ENCODE measurements at places on chromosomes 2 and 18.

GRCh38 chr2:227880460-227880859, 9.0 kb downstream of the DAW1 start:
- no peak for DNase-seq

GRCh38 chr2:217636578-217636977, 366.2 kb downstream of the TNS1 start:
- DNase-seq = no peak

DNA sequence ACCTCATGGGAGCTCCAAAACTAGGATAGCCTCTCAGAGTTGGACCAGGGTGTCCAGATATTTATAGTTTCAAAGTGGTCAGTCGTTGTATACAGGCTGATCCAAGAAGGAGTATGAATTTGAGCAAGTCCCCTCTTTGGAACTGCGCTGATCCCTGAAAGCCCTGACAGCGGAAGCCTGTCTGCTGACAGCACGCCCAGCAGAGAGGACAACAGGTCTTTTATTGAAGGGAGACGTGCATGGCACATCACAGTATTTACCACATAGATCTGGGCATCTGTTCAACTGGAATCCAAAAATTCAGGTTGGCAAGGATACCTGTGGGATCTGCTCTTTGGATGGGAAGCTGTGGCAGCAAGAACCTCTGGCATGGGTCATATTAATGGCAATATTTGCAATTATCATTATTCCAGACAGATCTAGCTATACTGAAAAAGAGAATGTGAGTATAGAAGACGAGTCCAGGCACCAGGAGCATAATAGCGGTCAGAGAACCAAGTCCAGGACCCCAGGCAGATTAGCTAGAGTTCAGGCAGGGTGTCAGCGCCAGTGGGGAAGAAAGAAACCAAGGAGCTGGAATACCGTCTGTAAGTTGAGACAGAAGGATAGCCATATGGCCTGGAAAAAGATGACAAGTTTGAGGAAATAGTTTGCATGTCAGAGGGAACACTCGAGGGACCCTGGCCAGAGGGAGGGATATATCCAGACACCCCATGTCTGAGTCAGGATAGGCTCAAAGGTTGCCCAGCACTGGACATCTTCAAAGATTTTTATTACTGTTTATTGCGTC, 260.4 kb upstream of the FANCL start:
- DNase-seq = no peak

GRCh38 chr18:56235481-56236013, 402.8 kb downstream of the TXNL1 start:
- DNase-seq = no peak

DNA sequence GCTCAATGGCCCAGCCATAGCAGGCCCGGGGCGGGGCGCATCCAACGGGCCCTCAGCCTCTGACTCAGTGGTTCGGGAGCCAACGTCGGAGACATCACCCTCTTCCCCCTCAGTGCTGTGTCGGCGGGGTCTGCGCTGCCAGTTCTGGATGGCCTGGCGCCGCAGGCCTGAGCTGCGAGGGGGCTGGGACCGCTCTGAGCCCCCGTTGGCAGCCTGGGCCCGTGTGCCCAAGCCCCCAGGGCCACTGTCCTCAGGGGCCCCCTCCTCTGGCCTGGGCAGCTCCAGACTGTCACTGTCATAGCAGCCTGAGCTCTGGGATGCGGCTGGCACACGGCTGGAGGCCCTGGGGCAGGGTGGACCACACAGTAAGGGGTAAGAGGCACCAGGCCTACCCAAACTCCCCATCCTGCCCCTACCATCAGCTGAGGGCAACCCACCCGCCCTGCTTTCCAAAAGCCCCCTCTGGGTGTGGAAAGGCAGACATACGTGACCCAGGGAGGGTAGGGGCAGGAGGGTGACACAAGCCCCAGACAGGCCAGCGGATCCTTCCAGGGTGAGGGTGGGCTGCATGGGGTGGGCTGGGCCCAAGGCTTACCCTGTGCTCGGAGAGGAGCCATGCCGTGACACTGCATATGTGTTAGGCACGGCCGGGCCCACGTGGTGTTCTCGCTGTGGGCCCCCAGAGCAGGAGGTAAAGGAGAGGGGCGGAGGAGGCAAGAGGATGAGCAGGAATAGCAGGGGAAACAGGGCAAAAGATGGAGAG, 18.8 kb downstream of the FBXO41 start:
- DNase-seq = no peak

DNA sequence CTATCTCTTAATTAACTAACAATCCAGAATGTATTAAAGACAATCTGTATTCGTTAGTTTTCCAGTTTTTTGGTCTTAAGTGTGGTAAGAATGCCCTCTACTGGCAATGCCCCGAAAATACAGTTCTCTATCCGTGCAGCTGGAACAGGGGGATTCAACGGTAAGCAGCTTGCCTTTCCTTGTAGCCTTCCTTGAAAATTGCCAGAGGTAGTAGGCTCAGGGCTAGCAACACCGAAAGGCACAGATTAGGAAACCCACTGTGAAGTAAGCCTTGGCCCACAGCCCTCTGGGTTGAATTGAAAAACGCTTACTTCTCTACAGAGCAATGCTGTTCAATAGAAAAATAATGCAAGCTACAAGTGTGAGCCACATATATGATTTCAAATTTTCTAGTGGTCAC, 17.1 kb upstream of the VPS4B start:
- no peak for DNase-seq

GRCh38 chr2:109645412-109646184, 31.4 kb downstream of the SOWAHC start:
- no peak for DNase-seq

DNA sequence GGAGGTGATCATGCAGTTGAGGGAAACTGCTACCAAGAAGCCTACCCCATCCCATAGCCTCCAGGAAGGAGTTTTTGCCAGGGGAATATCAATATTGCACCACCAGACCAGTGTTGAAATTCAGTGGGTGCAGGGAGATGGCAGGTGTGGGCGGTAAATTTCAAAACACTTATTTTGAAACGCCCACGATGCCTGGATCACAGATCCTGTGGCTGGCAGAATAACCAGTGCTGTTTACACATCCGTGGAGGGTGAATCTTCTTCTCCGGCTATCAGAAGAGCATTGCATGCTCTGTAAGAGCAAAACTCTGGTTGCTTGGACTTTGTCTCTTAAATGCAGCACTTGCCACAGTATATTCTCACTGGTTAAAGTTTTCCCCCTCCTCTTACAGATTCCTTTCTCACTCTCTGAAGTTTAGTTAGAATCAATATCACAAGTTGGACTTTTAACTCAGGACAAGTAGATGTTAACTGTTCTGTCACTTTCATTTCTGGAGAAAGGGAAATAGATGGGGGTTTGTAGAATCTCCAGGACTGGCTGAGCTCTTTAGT, 70.5 kb upstream of the ZCCHC2 start:
- no peak for DNase-seq

- DNase-seq = no peak
Measured at GRCh38 chr2:71071681-71072398, 3.4 kb downstream of the NAGK start.

DNA sequence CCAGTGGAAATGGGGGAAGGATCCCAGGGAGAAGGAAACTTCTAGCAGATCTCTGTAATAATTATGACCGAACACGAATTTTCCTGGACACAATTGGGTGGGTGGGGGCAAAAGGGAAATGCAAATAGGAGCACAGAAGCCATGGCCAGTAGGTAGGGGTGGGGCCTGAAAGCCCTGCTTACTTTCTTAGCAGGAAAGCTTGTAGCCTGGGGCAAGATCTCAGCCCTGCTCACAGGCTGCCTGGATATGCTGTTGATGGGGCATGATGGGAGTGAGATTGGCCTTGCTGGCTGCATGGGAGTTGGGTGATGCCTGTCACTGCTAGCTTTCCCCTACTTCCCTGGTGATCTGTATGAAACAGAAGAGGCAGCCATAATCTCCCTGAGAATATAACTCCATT, 45.9 kb upstream of the SPOPL start:
- DNase-seq = no peak

- DNase-seq = no peak
Measured at GRCh38 chr18:41395695-41396094, 559.3 kb upstream of the PIK3C3 start.

GRCh38 chr2:137357634-137358033, 592.3 kb downstream of the THSD7B start:
- no peak for DNase-seq

GRCh38 chr2:129074298-129074920, 755.7 kb upstream of the HS6ST1 start:
- DNase-seq = no peak

DNA sequence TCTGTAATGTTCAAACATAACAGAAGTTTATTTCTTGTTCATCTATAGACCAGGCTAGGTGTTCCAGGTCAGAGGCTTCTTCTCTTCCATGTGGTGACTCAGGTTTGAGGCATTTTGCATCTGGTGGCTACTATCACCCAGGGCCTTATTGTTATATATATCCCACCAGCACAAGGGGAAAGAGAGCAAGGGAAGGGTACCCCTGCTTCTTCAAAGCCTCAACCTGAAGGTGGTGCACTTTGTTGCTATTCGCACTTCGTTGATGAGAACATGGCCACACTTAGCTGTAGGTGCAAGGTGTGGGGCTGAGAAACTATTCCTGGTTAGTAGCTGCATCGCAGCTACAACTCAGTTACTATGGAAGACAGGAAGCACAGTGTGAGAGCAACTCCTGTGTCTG, 27.4 kb upstream of the SLC3A1 start:
- no peak for DNase-seq

GRCh38 chr2:122096761-122097160, 341.3 kb downstream of the TSN start:
- DNase-seq = no peak

DNA sequence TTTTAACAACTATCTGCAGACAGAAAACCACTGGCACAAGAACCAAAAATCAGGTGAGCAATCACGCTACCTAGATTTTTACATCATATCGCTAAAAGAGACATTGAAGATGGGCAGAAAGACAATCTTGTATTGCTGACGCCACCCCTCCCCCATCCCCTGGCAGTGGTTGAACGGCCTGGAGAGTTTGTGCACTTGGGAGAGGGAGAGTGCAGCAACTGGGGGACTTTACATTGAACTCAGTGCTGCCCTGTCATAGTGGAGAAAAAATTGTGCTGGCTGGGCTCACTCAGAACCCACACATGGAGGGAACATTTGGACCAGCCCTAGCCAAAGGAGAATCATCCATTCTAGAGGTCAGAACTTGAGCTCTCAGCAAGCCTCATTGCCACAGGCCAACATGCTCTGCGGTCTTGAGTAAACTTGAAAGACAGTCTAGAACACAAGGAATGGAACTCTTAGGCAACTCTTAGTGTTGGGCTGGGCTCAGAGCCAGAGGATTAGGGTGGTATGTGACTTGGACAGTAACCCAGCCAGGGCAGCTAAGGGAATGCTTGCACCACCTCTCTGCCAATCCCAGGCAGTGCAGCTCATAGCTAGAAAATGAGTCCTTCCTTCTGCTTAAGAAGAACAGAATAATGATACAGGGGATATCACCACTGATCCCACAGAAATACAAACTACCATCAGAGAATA, 220.0 kb upstream of the CYP26B1 start:
- DNase-seq = no peak

DNA sequence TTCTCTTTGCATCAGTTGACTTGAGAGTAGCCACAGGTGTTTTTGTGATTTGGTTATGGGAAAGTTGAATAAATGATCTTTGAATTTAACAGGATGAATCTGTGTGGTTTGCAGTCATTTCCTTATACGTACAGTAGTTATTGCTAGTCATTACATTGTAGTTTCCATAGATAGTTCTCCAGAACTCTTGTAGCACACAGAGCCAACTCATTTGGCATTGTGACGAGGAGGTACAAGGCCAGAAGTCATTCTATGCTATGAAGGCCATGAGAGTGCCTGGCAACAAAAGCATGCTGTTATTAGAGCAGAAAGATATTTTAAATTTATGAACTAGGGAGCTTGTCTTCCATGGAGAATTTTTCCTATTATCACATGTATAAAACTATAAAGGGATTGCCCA, 973.0 kb upstream of the CHAC2 start:
- no peak for DNase-seq

DNA sequence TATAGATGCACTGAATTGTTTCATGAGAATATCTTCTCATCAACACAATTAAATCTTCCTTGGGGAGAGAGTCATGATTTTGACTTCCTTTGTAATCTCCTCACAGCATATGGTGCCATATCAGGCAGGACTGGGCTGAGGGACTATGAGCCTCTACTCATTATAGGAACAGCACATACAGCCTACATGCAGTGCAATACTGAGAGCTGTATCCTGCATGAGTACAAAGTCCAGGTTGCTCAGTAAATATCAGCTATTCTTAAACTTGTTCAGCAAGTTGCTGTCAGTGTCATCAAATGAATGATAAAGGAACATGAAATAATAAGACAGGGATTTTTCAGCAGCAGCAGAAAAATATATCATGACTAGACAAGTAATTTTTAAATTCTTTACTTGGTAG, 10.8 kb downstream of the DLGAP1 start:
- DNase-seq = no peak

DNA sequence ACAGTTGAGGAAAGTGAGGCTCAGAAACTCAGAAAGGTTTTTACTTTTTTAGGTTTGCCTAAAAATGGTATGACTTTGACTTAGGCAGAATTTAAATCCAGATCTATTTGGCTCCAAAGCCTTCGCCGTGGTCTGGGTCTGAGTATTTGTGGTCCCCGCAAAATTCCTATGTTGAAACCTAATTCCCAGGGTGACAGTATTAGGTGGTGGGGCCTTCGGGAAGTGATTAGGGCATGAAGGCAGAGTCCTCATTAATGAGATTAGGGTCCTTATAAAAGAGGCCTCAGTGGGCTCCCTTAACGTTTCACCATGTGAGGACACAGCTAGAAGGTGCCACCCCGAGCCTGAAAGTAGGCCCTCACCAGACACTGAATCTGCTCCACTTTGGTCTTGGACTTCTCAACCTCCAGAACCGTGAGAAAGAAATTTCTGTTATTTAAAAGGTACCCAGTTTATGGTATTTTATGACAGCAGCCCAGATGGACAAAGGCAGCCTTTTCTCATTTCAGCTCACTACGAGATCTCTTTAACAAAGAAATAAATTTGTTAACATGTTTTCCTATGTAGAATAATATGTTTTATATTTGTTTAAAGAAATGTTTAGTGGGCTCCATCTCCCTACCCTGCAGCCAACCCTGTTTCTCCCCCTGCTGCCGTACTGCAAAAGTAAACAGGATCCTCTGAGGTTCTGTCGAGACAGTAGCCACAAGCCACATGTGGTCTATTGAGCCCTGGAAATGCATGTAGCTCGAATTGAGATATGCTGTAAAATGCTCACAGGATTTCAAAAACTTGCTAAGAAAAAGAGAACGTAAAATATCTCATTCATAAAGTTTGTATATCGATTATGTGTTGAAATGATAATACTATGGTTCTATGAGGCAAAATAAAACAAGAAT, 80.6 kb downstream of the MOGAT1 start:
- DNase-seq = no peak

DNA sequence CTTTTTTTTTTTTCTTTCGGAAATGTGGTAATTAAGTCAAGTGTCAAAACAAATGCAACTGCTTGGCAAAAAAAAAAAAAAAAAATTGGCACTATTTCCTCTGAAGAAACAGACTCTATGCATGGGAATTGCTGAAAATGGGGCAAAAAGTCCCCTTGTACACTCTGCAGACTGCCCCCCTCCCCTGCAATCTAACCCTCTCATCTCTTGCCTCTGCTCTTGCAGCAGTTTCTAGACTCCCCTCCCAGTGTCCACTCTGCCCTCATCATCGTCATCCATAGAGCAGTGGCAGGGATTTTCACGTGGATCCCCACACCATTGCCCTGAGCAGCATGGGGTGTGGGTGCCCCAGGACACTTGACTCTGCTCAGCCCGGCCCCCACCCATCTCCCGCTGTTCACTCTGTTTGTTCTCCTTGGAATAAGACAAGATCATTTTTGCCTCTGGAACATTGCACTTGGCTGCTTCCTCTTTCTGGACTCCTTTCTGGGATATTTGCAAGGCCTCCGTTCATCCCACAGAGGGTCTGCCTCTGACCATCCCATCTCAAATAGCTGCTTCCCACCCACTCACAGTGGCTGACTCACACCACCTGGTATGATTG, 213.9 kb downstream of the ACKR3 start:
- no peak for DNase-seq
